Vagina (tissue), 2 donors: ENCODE measurements at places on chromosomes 5 and 9.

DNA sequence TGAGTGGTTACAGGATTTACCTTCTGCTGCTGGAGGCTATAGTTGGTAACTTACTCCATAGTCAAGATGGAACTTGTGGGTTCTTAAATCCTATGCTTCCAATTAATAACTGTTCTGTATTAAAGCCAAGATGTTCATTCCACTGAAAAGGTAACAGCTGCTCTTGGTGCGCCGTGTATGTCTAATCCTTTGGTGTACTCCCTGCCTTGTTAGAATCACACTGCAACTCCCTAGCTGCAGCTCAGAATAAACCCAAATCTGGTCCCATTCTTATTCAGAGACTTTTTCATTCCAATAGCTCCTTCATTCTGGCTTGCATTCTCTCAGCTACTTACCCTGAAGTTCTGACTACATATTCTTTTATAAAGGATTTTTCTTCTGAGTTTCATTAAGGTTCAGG, 1355.5 kb downstream of the MAT2B start:
- DNase-seq = no peak

DNA sequence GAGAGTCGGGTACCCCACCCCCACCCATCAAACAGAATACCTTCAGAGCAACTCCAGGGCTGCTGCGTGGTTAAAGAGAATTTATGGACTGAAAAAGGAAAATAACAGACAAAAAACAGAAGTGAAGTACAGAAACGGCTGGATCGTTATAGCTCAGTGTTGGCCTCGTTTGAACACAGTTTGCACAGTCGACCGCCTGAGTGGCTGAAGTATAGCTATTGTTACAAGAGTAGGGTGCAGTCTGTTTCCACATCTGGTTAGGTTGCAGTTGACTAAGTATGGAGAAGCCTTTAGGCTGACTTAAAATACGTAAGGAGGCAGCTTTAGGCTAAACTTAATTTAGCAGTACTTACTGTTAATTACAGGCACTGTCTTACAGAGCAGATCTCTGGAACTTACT, 121.2 kb downstream of the GCNT1 start:
- DNase-seq = no peak

- no peak for DNase-seq
Observed at GRCh38 chr5:73284220-73284795, 111.3 kb downstream of the TMEM174 start.

GRCh38 chr5:109566361-109566760, 123.4 kb upstream of the MAN2A1 start:
- no peak for DNase-seq

DNA sequence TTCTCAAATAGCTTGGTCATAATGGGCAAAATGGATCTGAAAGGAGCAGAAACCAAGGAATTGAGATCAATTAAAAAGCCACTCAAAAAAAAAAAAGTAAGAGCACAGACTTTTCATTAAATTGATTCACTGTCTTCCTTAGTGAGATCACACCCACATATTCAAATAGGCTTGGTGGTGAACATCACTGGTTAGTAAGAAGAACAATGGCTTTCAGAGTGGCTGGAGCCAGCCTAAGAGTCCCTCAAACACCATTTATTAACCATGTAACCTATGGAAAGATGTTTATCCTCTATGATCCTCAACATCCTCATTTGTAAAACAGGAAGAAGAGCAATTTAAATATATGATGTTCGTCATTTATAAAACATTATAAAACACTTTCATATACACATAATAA, 12.4 kb downstream of the CCDC112 start:
- DNase-seq = no peak

GRCh38 chr5:111401906-111402305, 110.4 kb downstream of the STARD4 start:
- DNase-seq = no peak

GRCh38 chr5:109053995-109054417, 306.3 kb downstream of the FER start:
- no peak for DNase-seq

DNA sequence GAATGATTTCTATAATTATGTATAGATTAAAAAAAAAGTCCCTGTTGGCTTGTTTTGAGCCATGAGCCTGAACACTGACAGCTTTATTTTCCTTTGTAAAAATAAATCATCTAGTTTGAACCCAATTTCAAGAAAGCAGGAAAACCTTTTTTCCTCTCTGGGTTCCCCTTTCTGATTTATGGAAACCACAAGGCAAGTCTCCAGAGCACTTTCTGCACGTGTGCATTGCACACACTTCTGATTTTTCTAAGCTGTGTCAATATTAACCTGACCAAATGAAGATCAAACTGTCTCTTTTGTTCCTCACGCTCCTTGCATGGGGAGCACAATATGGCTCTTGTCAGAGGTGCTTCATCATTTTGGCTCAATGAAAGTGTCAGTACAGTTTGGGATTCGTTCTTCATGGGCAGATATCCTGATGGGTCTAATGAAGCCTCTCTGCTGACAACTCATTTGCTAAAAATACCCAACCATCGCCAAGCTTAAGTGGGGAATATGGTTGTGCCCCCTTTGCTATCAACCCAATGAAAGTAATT, 39.2 kb upstream of the PCA3 start:
- DNase-seq = no peak

GRCh38 chr5:159341906-159342310, 11.6 kb upstream of the IL12B start:
- DNase-seq = no peak

DNA sequence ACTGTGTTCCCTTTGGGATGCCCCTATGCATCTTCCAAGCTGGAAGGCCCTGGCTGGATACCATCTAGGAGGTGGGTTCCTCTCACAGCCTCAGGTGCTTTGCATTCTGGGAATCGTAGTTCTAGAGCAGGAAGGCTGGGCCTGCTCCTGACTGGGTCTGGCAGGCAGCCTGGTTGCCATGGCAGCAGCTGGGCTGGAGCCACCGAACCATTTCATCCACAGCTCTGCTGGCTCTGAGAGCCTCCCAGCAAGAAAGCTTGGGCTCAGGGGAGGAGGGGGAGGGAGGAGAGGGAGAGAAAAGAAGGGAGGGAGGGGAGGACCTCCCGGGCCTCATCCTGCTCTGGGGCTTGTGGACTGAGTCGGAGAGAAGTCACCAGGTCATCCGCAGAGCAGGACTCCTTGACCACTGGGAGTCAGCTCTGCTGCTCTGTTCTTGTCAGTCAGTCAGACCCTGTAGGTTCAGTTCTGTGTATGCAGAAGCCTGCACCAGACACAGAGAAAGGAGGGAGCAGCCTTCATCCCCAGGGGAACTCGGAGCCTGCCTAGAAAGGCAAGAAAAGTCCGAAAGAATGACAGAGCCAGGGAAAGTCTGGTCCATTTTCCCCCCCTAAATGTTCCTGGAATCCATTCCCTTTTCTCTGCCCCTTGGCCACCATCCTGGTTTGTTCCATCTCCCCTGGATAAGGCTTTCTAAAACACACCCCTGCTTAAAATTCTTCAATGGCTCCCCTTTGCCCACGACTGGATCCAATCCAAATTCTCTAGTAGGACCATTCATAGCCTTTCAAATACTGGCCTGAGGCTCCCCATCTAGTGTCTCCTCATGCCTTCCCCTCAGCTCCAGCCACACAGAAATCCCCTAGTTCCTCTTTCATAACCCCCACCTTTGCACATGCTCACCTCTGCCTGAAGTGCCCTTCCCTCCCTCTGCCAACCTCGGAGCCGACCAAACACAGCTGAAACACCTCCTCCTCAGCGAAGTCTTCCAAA, 65.4 kb upstream of the ARAP3 start:
- no peak for DNase-seq

GRCh38 chr5:134526483-134527155, 1.1 kb downstream of the JADE2 start:
- DNase-seq = no peak

DNA sequence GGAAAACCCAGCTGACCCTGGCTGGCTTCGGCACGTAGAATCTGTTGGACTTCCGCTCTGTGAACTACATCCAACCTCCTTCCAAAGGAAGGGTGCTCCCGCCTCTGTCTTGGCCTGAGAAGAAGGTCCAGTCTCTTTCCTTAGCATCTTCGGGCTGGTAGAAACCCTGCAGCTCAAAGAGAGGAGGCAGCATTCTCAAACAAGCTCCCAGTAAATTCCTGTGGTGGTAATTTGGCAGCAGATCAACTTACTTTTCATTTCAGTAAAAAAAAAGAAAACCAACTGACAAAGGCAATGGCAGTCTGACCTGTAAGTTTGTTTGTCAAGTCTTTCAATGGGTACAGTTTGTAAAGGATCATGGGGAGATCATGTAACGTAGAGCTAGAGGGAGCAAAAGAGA, 176.7 kb downstream of the MED10 start:
- DNase-seq = no peak

DNA sequence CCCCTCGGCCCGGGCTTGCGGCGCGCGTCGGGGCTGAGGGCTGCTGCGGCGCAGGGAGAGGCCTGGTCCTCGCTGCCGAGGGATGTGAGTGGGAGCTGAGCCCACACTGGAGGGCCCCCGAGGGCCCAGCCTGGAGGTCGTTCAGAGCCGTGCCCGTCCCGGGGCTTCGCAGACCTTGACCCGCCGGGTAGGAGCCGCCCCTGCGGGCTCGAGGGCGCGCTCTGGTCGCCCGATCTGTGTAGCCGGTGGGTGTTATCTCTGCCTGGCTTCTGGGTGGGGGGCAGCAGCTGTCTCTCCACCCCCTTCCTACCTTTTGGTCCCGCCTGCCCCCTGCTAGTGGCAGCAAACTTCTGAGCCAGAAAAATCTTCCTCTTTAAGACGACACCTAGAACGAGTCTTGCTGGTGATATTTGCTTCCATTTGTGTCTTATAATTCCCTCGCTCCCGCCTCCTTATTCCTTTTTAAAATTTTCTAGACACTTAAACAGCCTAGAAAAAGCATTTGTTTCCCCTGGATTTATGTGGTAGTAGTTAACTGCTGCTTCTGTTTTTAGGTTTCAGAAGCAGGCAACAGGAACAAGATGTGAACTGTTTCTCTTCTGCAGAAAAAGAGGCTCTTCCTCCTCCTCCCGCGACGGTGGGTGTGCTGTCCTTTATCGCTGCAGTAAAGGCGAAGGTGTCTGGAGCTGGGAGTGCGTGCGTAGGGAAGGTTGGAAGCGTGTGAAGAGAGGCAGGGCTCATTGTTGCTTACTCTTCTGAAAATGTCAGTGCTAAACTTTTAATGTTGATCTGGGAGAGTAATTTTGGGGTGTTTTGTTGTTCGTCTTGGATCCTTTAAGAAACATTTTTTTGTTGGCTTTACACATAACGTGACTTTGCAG, 554 bp downstream of the JAK2 start:
- DNase-seq = no peak

- no peak for DNase-seq
Observed at GRCh38 chr9:131505012-131505411, 2.3 kb downstream of the POMT1 start.

DNA sequence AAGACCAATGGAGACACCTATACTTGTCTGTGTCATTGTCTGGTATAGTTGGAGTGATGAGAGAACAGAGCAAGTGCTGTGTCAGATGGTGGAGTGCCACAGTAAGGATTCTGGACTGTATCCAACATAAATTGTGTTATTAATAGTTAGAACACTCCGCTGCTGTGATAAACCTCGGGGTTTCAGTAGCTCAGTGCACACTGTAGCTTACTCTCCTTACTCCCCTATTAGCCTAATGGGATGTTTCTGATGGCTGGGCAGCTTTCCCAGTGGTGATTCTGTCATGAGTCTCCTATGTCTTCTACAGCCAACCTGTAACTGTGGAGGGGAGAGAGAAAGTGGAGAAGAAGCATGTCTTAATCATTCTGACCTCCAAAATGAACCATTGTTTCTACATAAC, 127.6 kb upstream of the PTCH1 start:
- DNase-seq = peak; percentile 44

- DNase-seq = no peak
Observed at GRCh38 chr9:19701991-19702390, 86.8 kb downstream of the SLC24A2 start.

- DNase-seq = no peak
Observed at GRCh38 chr9:95003689-95004410, 277.4 kb downstream of the AOPEP start.

GRCh38 chr9:81633952-81634854, 55.1 kb downstream of the TLE1 start:
- DNase-seq = no peak

DNA sequence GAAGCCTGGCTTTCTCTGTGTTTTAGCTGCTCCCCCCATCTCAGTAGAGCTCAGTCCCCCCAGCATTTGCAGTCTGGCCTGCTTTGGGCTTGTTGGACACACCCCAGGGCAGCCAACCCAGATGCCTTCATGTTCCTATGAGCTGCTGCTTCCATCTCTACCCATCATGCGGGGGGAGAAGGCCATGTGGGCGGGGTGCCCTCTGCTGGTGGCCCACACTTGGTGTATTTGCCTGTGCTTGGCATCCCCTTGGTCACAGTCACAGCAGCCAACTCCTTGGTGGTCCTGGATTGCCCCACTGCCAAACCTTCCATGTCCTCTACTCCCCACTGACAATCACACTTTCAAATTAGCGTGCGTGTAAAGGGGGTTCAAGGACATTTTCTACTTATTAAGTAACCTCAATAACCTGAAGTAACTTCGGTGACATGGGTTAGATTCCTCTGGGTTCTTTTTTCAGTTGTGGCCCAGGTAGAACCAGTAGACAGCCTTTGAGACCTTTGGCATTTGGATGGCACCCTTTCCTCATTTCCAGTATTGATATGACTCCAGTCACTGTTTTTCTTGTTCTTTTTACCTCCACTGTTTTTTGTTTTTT, 42.8 kb downstream of the SNX30 start:
- no peak for DNase-seq

GRCh38 chr9:114003758-114004157, 74.3 kb downstream of the AMBP start:
- no peak for DNase-seq

DNA sequence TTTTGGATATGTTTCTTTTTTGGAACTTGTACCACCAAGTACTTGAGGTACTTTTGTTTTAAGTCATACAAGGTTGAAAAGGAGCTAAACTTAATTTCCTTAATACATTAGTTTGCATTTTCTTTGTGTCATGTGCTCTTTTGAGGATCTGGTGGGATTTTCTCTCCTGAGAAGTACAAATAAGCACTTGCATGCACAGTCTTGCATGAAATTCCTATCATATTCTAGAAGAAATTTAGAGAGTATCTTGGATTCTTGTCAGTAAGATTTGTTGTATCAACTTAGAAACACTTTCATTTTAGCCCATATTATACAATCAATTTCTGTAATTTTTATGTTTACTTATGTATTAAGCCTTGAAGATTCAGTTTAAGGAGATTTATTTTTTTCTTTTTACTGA, 64.9 kb downstream of the CCNH start:
- DNase-seq = no peak

- DNase-seq = no peak
Observed at GRCh38 chr5:74192606-74193299, 447.8 kb downstream of the ENC1 start.

- no peak for DNase-seq
Observed at GRCh38 chr5:45521067-45521466, 175.1 kb downstream of the HCN1 start.

- DNase-seq = no peak
Observed at GRCh38 chr5:51373880-51374523, 9.2 kb upstream of the ISL1 start.

DNA sequence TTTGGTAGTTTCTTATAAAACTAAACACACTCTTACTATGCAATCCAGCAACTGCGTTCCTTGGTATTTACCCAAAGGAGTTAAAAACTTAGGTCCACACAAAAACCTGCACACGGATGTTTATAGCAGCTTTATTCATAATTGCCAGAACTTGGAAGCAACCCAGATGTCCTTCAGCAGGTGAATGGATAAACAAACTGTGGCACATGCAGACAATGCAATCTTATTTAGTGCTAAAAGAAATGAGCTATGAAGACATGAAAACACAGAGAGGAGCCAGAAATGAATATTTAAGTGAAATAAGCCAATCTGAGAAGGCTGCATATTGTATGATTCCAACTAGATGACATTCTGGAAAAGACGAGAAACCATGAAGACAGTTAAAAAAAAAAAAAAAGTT, 10.7 kb downstream of the WNK2 start:
- DNase-seq = no peak

- DNase-seq = no peak
Observed at GRCh38 chr5:75239681-75240080, 3.0 kb upstream of the ANKRD31 start.
